Stomach (tissue), 19 donors: ENCODE measurements at places on chromosomes 2 and 18. TPM values are rescaled to one million over a fixed set of nuclear protein-coding genes. Genes with fewer than 3 reads are reported as not detected.

The YPEL5 gene
- total RNA-seq, result 72.4 TPM

The PTRHD1 gene
- total RNA-seq, result 19.3 TPM

The USP14 gene
- total RNA-seq, result 28.6 TPM

The GALNT1 gene
- total RNA-seq, result 44.3 TPM

The PARD3B gene
- 15.9 TPM for total RNA-seq

The RNF144A gene
- total RNA-seq, result 18.2 TPM

The KCTD18 gene
- total RNA-seq, result 1.2 TPM

The WDSUB1 gene
- 1.8 TPM for total RNA-seq

The CACNB4 gene
- total RNA-seq, result 0.58 TPM

The GBX2 gene
- 0.55 TPM for total RNA-seq

The UCN gene
- total RNA-seq, result not detected

The RESP18 gene
- total RNA-seq, result not detected

The MOB4 gene
- total RNA-seq, result 2.6 TPM

The DLGAP1 gene
- total RNA-seq, result 7.0 TPM

The PIKFYVE gene
- 26.6 TPM for total RNA-seq

The CRYGD gene
- total RNA-seq, result not detected

The UGT1A8 gene
- total RNA-seq, result not detected

The CHRND gene
- total RNA-seq, result not detected

The LRRC30 gene
- total RNA-seq, result not detected

The REG1B gene
- total RNA-seq, result not detected
